RCC 7860 (cell line): ENCODE measurements at places on chromosomes 7 and 10.

GRCh38 chr10:69107176-69107490 lies 16.8 kb upstream of the VPS26A start:
- no peak for DNase-seq

DNA sequence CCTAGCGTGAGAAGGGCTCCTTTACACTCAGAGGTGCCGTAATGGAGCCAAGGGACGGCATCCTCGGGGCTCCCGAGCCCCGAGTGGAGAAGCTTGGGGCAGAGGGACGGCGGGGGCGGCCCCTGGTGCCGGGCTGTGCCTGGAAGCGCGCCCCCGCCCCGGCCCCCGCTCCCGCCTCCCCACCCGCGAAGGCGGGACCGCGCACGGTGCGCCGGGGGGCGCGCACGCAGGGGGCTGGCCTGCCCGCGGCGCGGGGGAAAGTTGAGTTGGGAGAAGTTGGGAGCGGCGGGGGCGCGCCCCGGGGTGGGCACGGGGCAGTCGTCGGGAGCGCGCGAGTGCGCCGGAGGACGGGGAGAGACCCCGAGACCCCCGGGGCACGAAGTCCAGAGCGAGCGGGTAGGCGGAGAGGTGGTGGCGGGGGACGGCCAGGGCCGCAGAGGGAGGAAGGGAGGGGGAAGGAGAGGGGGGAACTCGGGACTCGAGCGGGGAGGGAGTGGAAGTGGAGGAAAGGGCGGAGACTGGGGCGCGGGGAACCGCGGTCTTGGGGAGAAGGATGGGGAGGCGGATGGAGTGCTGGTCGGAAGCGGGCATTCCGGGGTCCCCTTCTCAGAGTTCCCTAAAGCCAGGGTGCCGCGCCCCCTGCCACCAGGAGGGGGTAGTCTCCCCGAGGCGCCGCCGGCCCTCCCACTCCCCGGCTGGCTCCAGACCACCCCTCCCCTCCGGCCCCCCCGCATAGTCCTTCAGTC lies at the start of gene SLC4A2:
TSS of gene SLC4A2 (plus strand) at position 223 of the 746 bp plus-strand sequence. CDS start 2,399 bp downstream, outside the sequence.
- DNase-seq = peak; percentile 46

GRCh38 chr7:36346260-36346831 lies 43.3 kb upstream of the ANLN start:
- DNase-seq = no peak

DNA sequence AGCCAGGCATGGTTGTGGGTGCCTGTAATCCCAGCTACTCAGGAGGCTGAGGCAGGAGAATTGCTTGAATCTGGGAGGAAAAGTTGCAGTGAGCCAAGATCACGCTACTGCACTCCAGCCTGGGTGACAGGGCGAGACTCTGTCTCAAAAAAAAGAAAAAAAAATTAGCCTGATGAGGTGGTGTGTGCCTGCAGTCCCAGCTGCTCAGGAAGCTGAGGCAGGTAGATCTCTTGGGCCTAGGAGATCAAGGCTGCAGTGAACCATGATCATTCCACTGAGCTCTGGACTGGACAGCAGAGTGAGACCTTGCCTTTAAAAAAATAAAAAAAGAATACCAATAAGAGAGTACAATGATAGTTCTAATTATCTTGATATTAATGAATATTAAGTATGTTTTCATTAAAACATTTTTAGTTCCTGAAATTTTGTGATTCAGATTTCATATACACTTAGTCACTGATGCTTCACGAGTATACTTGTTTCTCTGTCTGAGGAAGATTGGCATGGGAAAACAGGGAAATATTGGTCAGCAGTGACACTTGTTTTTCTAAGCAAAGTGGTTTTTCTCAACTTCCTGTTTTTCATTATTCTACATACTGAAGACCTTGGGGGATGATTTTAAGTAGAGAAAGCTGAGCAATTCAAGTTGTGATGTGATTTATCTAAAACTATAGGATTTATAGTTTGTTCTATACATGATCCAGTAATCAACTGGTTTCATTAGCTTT lies 76.8 kb downstream of the ADK start:
- DNase-seq = no peak

DNA sequence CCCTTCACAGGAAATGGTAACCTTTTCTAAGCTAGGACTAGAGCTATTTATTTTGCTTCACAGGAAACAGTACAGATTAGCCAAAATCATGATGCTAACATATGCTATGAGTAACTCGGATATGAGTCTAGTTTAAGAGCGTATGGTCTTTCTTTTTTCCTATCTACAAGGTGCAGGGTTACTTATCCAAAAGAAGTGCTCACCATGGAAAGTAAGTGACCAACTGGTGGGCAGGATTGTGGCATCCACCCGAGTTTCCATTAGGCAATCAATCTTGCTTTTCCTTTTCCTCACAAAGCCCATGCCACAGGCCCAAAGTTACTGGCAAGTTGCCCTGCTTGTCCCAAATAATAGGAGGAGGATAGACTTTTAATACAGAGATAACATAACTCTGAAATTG lies 765.1 kb upstream of the POM121L12 start:
- DNase-seq = no peak

DNA sequence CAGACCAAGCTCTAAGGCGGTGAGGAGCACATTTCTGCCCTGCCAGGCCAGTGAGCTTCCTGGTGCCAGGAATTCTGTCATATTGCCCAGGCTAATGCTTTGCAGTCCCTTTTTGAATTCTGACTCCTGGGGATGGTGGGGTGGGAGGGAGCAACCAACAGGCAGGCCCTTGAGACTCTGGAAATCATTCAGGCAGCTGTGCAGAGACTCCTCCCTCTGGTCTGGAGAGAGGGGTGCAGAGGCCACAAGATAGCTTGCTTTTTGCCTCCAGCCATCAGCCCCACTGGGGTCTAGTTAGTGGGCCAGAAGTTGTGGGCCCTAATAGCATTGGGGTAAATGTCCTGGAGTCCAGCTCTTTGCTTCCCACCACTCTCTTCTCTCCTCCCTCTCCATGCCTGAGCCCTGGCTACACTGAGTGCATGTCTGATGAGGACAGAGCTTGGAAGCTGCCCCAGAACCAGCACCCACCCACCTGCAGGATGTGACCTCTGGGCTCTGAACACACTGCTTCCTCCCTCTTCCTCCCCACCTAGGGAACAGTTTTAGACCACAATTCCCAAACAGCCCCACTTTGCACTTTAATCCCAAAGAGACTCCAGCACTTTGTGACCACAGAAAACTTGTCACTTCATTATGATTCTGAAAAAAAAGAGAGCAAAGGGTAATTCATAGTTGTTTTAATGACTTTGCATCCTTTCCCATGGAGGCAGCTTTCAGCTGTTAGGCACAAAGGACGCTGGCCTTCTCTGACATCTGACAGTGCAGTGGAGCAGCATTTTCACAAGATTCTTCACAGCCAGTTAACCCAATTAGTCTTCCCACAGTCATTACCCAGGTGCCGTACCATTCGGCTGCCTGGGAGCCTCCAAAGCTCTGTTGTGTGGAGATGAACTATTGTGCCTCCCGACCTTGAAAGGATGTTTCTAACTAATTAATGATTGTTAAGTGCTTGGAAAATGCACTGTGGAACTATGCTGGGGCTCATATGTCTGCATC lies 262.5 kb downstream of the TRIL start:
- no peak for DNase-seq

GRCh38 chr10:1679821-1680650 lies 57.3 kb downstream of the ADARB2 start:
- DNase-seq = no peak

DNA sequence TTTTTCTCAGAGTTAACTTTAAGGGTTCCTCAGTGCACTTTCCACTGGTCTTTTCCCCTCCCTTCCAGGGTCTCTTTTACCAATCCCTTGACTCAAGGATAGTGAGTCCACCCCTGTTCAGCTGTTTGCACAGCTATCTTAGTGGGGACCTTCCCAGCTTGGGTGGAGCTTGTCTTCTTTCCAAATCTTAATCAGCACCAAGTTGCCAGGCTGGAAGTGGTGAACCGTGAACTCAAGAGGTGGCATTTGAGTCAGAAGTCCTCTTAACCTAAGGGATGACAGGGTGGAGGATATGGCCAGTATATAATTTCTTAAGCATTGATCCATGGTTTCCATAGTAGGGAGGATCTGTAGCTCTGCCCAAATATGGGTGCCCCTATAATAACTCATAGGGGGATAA lies 25.0 kb downstream of the MAPK8 start:
- DNase-seq = peak; percentile 37

DNA sequence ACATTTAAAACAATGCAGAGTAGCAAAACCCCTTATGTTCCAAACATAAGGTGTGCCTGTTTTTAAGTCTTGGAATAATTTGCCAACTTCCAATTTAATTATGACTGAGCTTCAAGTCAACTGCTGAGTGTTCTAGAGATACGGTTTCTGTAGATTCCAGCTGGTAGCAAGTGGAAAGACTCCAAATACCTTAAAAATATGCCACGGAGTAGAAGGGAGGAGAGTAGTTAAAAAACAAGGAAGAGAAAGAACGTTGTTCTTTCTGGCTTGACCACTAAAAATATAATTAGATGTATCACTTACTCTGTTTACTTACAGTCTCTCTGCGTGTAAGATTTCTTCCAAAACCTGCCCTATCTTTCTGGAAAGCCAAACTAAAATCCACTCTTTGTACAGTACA lies 24.5 kb upstream of the ABLIM1 start:
- no peak for DNase-seq

- no peak for DNase-seq
These were observed 147.3 kb upstream of the PRPS1L1 start for GRCh38 chr7:18174996-18175395.

DNA sequence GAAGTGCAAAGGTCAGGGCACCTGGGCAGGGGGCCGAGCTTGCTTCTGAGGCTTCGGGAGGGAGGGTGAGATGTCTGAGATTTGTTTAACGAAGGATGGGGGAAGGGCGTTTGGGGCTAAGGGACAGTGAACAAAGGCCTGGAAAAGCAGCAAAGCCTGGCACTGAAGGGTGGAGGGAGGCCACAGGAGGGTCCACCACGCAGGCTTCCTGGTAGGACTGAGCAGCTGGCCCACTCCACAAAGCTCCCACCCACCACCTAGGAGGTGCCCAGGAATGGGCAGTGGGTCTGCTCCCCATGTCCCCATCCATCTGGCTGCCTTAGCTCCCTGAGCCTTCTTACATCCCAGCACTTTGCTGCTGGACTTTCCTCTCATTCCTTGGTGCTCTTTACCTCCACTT lies 39.4 kb upstream of the CXCL12 start:
- no peak for DNase-seq

- no peak for DNase-seq
These were observed 75.9 kb downstream of the HIBADH start for GRCh38 chr7:27586825-27587224.

- no peak for DNase-seq
These were observed 598.3 kb downstream of the INHBA start for GRCh38 chr7:41104631-41105030.

GRCh38 chr7:116554911-116555310 lies 30.1 kb downstream of the CAV1 start:
- no peak for DNase-seq

- DNase-seq = no peak
These were observed 1202.3 kb upstream of the LRRTM3 start for GRCh38 chr10:65723525-65723924.

- no peak for DNase-seq
These were observed 4.9 kb upstream of the YKT6 start for GRCh38 chr7:44195889-44196288.

- DNase-seq = no peak
These were observed 81.4 kb downstream of the ZNF33B start for GRCh38 chr10:42556931-42557330.

GRCh38 chr10:35217455-35217854 lies 90.8 kb downstream of the CREM start:
- no peak for DNase-seq

- no peak for DNase-seq
These were observed 4.9 kb downstream of the PILRA start for GRCh38 chr7:100378114-100378755.

GRCh38 chr7:55565681-55566080 lies 6.6 kb downstream of the VOPP1 start:
- no peak for DNase-seq

- DNase-seq = no peak
These were observed 107.0 kb upstream of the AKR1E2 start for GRCh38 chr10:4719036-4719435.

DNA sequence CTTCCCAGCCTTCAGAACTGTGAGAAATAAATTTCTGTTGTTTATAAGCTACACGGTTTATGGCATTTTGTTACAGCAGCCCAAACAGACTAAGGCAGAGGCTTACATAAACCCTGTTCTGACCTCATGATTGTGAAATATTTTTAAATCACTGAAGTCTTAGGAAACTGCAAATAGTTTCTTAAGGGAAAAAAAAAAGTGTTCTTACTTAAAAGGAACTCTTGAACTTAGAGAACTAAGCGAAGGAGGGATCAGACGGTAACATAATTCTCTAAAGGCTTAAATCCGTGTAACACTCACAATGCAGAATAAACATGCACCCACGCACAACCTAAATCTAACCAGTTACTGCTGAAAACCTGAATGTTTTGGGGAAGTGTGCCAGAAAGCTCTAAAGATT lies 749.1 kb upstream of the LRRTM3 start:
- no peak for DNase-seq

GRCh38 chr10:69731184-69731583 lies 70.5 kb upstream of the COL13A1 start:
- DNase-seq = peak; percentile 23

DNA sequence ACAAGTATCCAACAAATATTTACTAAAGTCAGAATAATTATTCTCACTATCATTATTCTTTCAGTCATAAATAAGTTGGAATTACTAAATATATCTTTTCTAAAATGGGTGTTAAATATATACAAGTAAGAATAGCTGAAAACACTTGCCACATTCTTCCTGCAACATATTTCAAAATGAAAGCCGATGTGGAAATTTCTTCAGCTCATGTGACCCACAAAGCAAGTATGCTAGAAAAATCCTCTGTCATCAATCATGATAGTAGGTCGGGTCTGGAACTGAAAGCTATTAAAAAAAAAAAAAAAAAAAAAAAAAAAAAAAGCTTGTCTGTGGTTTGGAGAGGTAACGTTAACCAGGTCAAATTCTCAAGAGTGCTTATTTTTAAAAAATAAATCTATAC lies 344.7 kb downstream of the NEBL start:
- no peak for DNase-seq

GRCh38 chr7:142689439-142690120 lies 59.7 kb upstream of the PRSS1 start:
- no peak for DNase-seq

DNA sequence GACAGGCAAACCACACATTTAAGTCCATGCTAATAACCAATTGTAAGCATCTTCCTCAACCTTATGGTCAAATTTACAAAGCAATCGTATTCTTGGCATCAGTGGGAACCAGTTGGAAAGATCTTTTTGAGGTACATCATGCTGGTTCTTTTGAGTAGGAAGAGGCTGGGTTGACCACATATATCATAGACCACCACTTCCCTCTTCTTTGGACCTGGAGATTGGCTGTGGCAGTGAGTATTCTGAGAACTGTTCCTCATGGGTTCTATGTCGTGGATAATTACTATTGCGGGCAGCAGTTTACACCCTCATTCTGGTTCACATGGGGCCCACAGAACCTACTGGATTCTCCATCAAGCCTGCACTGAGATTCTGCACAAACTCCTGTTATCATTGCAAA lies 35.5 kb upstream of the C1GALT1 start:
- DNase-seq = no peak

DNA sequence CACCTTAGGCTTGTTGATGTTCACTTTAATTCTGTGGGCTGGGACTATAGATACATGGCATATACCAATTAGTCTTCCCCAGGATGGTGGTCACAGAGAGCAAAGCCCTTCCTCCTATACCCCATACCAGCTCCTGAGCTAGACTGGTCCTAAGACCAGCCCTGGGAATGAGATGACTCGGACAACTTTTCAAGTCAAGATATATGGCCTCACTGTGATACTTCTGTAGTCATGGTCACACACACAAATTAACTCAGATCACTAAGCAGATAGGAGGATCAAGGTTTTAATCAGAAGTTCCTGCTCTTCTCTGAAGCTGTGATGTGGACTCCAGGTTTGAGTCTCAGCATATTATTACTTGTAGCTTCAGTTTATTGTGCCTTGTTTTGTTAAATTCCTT lies 53.1 kb downstream of the SLK start:
- no peak for DNase-seq
